ENCODE measurements at places on chromosomes 6 and 20.

DNA sequence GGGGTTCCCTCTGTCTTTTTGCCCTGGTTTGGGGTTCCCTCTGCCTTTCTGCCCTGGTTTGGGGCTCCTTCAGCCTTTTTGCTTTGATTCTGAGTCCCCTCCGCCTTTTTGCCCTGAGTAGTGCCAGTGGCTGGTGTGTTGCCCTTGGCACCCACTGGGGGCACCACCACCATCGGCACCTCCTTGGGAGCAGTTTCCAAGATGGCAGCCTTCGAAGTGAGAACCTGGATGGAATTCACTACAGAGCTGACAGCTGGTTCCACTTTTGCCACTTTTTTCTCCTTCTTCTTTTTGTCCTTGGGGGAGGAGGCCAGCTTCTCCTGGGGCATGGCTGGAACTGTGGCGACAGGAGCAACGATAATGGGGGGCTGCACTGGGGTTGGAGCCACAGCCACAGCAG, 22.2 kb downstream of the RRBP1 start:
- no peak for DNase-seq

DNA sequence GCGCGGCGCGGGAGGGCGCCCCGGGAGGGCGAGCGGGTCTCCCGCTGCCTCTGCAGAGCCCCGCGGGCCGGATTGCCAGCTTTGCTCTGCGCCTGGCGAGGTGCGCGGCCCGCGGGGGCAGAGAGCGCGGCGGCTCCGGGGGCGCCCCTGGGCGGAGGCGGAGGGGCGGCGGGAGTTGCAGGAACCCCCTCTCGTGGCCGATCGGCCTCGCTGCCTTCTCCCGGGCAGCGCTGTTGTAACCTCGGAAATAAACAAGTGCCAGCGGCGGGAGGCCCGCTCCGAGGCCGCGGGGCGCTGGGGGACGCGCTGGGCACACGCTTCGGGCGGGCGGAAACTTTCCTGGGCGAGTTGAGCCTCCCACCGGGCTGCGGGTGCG, 1.2 kb downstream of the CDH4 start:
- DNase-seq: no peak

GRCh38 chr6:31053873-31054272, 43.6 kb downstream of the MUC22 start:
- no peak for DNase-seq

GRCh38 chr6:150025201-150025917, at the start of gene RAET1L:
Gene RAET1L (minus strand): TSS chr6:150025532. CDS start chr6:150025471, 61 bp downstream.
- DNase-seq: peak; percentile 48

- DNase-seq: no peak
Measured at GRCh38 chr6:39841291-39841690, 49.1 kb downstream of the DAAM2 start.

- no peak for DNase-seq
Measured at GRCh38 chr6:119517428-119517827, 167.9 kb upstream of the MAN1A1 start.

GRCh38 chr6:118542184-118542952, 5.7 kb upstream of the PLN start:
- DNase-seq: no peak

DNA sequence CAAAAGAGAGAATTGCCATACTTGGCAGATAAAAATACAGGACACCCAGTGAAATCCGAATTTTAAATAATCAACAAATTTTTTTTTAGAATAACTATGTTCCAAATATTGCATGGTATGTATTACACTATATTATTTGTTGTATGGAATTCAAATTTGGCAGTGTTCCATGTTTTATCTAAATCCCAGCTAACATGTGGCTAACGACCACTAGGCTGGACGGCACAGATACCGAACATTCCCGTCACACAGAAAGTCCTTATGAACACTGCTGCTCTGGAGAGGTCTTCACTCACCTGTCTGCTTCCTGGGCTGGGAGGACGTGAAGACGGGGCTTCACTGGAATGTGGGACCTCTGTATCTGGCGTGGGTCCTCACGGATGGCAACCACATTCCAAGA, 32.8 kb downstream of the SNX5 start:
- no peak for DNase-seq

DNA sequence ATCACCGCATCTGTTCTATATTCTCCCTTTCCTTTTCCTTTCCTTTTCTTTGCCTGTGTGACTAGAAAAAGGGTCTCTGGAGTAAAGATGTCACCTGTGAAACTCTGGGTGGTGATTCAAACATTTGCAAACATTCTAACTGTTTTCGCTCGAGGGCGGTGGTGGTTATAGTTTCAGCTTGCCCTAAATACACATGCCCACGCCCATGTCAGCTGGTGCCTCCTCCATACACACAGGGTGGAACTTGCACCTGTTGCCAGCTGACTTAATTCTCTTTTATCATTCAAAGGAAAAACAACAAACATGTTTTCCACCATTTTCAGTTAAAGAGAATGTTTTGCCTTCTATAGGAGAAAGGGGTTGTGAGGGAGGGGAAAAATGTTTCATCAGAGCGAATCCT, 381.9 kb upstream of the ARID1B start:
- DNase-seq: no peak

- DNase-seq: peak; percentile 4
Measured at GRCh38 chr20:13029687-13030375, 21.1 kb downstream of the SPTLC3 start.

GRCh38 chr6:89352278-89353117, at the start of gene UBE2J1:
Gene UBE2J1 (minus strand): TSS chr6:89352722. CDS start chr6:89352569, 153 bp downstream.
- DNase-seq: peak; percentile 98

GRCh38 chr6:105890521-105891244, 195.5 kb upstream of the PRDM1 start:
- no peak for DNase-seq

- DNase-seq: no peak
Measured at GRCh38 chr6:39362487-39362865, 40.0 kb upstream of the KCNK16 start.

GRCh38 chr6:38867726-38868125, 152.6 kb downstream of the DNAH8 start:
- no peak for DNase-seq

- no peak for DNase-seq
Measured at GRCh38 chr6:34598712-34599111, 42.6 kb upstream of the SPDEF start.

DNA sequence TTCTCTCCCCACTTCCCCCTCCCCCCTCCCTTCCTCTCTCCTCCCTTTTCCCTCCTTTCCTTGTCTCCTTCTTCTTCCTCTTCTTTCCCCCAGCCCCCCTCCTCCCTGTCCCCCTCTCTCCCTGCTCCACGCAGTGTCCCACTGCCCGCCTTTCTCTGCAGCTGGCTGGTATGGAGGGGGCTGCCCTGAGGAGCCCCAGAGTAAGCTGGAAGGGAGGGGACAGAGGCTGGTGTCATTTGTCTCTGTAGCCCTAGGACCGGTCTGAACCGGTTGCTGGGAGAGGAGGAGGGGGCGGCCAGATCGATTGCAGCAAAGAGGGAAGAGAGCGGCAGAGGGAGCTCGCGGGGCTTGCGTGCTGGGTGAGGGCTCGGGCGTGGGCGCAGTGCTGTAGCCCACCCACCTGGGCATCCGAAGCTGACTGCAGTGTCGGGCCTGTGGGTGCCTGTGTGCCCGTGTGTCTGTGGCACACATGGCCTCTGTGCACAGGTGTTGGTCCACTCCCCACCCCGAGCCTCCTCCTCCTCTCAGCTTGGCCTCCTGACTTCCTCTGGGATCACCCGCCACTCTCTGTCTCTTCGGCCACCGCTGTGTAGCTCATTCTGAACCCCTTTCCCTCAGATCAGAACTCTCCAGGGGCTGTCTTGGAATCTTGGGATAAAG, 50.6 kb downstream of the SRC start:
- no peak for DNase-seq

DNA sequence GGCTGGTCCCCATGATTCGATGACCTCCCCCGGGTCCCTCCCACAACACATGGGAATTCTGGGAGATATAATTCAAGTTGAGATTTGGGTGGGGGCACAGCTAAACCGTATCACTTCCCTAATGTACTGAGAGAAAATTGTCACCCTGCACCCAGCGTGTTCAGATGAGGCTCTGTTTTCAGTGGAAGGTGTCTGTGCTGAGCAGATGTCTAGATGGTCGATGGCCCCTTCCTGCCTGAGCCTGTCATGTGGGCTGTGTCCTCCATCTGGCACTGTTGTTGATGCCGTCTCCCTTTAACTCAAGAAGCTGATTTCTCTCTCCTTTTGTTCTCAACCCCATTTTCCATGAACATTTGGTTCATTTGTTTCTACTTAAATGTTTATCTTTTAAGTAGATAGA, 37.0 kb downstream of the TMEM181 start:
- DNase-seq: no peak

GRCh38 chr6:16907991-16908390, 146.7 kb upstream of the ATXN1 start:
- no peak for DNase-seq

GRCh38 chr20:17844133-17844429, 124.5 kb downstream of the SNX5 start:
- no peak for DNase-seq

DNA sequence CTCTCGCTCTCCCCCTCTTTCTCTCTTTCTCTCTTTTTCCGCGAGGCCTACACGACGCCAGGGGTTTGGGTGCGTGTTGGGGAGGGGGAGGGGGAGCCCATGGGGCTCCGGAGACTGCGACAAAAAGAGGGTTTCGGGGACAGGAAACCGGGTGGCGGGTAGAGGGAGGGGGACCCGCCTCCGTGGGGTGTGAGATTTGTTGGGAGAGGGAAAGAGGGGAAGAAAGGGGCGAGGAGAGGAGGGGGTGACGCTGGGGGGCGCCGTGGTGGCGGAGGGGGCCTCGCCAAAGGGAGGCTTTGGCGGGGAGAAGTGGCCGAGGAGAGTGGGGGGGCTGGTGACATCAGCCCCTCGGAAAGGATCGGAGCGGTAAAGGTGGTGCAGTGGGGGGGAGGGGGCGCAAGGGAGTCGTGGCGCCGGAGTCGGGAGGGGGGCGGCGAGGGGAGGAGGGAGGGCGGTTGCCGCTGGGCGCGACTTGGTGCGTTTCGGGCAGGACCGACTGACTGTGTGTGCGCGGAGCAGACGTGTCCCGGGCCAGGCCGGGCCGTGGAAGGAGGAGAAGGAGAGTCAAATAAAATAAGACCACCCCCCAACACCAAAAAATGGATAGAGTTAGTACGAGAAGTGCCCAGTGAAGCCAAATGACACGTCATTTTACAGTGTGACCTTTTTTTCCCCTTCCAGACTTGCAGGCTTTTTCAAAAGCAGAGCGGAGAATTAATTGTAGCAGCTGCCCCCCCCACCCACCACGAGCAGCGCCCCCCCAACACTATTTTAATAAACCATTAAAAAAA, 39.8 kb downstream of the GNAS start:
- peak; percentile 37 for DNase-seq

DNA sequence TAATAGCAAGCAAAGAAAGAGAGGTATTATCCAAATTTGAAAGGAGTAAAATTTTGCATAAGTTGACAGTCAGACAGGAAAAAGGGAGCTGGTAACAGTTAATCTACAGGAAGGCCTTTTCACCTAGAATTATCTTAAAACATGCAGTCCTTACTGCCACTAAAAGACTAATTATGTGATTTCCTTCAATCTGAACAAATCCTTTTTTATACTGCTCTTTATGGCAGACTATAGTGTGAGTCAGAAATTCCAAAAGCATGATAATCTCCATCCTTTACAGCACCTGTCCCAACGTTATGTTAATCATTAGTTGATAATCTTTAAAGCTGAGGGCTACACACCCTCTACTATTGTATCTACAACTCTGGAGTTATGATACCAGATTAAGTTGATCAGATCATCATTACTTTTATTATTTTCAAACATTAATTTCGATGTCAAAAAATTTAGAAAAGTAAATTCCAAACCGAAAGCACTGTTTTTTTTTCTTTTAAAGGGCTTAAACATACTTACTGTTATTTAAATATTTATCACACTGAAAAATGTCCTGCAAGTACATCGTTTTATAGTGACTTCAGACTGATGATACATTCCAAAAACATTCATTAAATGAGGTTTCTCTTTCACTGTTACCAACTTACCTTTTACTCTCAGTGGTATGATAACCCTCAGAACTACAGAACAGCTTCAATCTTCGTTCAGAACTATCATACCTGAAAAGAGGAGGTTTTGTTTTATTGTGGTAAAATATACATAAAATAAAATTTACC, 33.2 kb upstream of the AKAP7 start:
- DNase-seq: no peak
